ENCODE measurements at places on chromosomes 2 and 18. TPM values are rescaled to one million over a fixed set of nuclear protein-coding genes. Genes with fewer than 3 reads are reported as not detected.

C2orf80 gene
- total RNA-seq: not detected

DNA sequence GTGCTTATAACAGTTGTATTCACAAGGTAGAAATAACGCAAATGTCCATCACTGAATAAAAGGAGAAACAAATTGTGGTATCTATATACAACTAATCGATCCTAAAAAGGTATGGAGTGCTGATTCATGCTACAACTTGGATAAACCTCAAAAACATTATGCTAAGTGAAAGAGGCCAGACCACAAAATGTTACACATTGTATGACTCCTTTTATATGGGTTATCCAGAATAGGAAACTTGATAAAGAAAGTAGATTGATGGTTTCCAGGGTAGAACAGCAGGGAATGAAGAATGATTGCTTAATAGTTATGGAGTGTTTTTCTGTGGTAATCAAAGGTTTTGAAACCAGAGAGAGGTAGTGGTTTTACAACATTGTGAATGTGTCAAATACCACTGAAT lies 432.2 kb upstream of the TRIB2 start:
- no peaks in the 10 kb centered on the region for H3K27me3 ChIP-seq
- H3K4me3 ChIP-seq: no peak overlapping the region
- peak; percentile 71 for DNase-seq

- no peak overlapping the region for H3K4me3 ChIP-seq
- H3K36me3 ChIP-seq: no peaks in the 10 kb centered on the region
Measured at GRCh38 chr2:239714116-239714515, 311.0 kb downstream of the NDUFA10 start.

DNA sequence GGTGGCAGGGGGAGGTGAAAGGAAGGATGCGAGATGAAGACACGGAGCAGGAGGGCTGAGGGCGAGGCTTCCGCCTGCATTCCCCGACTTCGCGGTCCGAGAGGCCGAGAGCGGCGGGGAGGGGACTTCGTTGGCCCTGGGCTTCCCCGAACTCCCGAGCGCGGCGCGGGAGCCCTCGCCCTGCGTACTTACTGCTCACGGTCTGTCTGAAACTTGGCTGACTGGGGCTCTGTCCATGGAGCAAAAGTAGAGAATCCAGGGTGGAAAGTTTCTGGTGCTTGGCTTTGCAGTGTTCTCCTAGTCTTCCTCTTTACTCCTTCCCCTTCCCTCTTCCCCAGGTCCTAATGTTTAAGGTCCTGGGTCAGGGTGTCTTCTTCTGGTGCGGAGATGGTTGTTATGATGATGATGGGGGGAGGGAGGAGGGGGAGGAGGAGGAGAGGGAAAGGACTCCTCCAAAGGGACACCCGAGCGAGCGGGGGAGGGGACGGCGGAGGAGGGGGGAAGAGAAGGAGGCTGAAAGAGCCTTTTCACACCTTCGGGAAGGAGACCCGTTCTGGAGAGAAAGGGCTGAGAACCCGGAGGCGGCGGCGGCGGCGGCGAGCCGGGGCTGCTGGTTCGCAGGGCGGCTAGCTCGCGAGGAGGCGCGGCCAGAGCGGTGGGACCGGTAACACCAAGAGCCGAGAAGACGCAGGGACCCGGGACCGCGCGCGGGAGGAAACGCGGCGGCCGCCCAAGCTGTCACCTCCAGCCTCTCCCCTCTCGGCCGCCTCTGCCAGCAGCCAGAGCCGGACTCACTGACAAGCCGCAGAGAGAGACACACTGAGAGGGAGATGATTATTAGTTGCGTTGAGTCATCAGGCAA lies at the start of gene SATB2:
Gene SATB2 (minus strand): TSS at position 793 of the 862 bp plus-strand sequence. CDS start 1,902 bp downstream, outside the sequence.
- H3K4me3 ChIP-seq: peak within 1 kb of the TSS; percentile 90
- no peaks in the 10 kb centered on the region for H3K36me3 ChIP-seq
- no peaks in the 10 kb centered on the region for H3K27me3 ChIP-seq
- peak; percentile 66 for DNase-seq
- peaks cover 3% of the 10 kb centered on the region for H3K4me1 ChIP-seq

SUPT7L gene
- 18.5 TPM for total RNA-seq

DNA sequence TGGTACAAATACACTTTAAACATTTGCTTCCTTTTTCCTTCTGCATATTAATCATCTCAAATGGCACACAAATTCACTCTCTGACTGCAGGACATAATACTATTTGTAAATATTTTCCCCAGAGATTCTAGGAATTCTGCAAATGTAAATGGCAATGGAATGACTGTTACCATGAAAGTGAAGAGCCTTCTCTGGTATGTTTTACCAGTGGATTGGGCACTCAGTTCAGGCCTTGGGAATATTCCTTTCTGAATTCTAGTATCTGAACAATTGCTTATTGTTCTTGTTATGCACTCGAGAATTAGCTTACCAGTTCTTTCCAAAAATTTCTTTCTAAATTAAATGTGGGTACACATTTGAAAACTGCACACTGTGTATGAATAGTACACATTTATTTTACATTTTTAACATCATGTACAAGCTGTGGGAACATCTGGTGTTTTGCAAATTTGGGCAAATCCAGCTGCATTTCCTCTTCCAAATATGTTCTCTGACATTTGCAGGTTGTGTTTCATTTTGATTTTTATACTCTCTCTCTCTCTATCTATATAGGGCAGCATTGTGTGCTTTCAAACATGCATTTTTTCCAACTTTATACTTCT lies 289.1 kb downstream of the NBAS start:
- no peaks in the 10 kb centered on the region for H3K36me3 ChIP-seq
- no peaks in the 10 kb centered on the region for H3K27me3 ChIP-seq
- no peak overlapping the region for H3K4me3 ChIP-seq
- no peak overlapping the region for H3K27ac ChIP-seq
- H3K4me1 ChIP-seq: no peaks in the 10 kb centered on the region
- peak; percentile 10 for DNase-seq

DNAJC10 gene
- total RNA-seq: 70.1 TPM

GRCh38 chr2:211035548-211036185 lies 479.3 kb downstream of the CPS1 start:
- peak; percentile 21 for DNase-seq
- H3K27ac ChIP-seq: no peak overlapping the region
- no peak overlapping the region for H3K4me3 ChIP-seq
- H3K27me3 ChIP-seq: no peaks in the 10 kb centered on the region
- H3K36me3 ChIP-seq: no peaks in the 10 kb centered on the region

GRCh38 chr2:118177884-118178283 lies 89.6 kb downstream of the INSIG2 start:
- no peaks in the 10 kb centered on the region for H3K36me3 ChIP-seq
- DNase-seq: no peak
- no peak overlapping the region for H3K4me3 ChIP-seq
- H3K4me1 ChIP-seq: no peaks in the 10 kb centered on the region
- peaks cover 2% of the 10 kb centered on the region for H3K27me3 ChIP-seq
- no peak overlapping the region for H3K27ac ChIP-seq

GPR75 gene
- 1.8 TPM for total RNA-seq

SF3B1 gene
- total RNA-seq: 195 TPM

DNA sequence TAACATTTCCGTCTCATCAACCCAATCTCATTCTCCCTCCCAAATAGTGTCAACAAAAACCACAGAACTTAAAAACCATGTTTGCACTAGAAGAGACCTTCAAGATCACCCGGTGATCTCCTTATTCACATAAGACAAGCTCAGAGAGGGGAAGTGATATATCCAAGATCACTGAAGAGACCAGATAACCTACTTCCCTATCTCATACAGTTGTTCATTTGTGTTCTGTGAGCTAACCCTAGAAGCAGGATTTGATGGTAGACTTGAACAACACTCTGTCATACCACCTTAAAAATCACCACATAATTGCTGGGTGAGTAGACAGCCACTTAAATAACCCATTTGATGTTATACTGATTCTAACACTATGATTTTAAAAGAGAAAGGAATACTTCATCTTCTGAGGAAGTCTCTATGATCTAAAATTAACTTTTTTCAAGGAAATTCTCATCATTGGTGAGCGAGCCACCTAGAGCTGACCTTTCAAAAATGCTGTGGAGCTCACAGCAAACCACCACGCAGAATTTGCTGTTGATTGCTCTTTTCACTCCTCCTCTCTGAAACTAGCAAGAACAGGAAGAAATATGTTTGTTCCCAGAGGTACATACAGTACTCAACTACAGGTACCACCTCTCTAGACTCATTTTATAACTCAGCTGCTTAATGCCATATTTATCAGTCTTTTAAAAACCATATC lies 15.1 kb downstream of the AAK1 start:
- no peak for DNase-seq
- peaks cover 2% of the 10 kb centered on the region for H3K4me1 ChIP-seq
- H3K36me3 ChIP-seq: no peaks in the 10 kb centered on the region

EMX1 gene
- total RNA-seq: not detected

DNA sequence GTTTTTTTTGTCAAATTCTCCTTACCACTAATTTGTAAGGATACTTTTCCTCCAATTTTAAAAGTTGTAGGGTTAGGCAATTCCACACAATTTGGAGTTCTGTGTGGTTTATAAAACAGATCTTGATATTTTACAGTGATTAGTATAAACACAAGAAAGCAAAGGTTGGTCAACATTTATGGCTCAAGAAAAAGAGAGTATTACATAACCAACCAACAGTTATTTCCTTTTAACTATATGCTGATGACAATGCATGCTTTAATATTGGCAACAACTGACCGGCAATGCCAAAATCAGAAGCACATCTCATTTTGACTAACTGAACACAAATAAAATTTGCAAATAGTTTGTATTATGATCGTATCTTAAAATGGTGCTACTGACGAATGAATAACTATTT lies 137.2 kb downstream of the CDH2 start:
- no peaks in the 10 kb centered on the region for H3K27me3 ChIP-seq
- DNase-seq: peak; percentile 5

DNA sequence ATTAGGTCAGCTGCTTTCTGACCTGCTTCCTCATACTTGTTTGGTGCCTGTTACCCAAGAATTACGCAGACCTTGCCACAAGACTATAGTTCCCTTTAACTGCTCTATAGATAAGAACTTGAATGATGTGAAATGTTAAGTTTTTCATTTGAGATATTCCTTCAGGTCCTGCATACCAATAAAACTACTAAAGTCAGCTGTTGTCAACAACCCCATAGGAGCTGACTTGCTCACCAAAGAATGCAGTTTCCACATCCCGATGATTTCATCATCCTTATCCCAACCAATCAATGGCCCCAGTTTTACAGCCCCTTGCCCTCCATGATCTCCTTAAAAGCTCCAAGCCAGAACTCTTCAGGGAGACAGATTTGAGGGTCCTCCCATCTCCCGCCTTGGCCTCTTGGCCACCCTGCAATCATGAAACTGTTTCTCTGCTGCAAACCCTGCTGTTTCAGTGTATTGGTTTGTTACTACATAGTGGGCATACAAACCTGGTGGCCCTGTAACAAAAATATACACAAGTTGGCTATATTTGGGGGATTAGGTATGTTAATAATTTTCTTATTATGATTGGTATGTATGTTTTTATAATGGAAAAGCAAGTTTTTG lies 396.3 kb upstream of the CHST9 start:
- no peaks in the 10 kb centered on the region for H3K36me3 ChIP-seq
- no peaks in the 10 kb centered on the region for H3K4me1 ChIP-seq
- H3K4me3 ChIP-seq: no peak overlapping the region
- no peaks in the 10 kb centered on the region for H3K27me3 ChIP-seq
- H3K27ac ChIP-seq: no peak overlapping the region

LRP2 gene
- total RNA-seq: under 0.01 TPM

GRCh38 chr2:86790676-86791572 lies at the start of gene CD8A:
CD8A (minus strand) TSS chr2:86790913; CDS start chr2:86790825, 88 bp downstream.
- H3K27me3 ChIP-seq: peaks cover 52% of the 10 kb centered on the region
- no peaks in the 10 kb centered on the region for H3K4me1 ChIP-seq
- no peaks in the 10 kb centered on the region for H3K36me3 ChIP-seq
- H3K27ac ChIP-seq: no peak within 1 kb of the TSS

DNA sequence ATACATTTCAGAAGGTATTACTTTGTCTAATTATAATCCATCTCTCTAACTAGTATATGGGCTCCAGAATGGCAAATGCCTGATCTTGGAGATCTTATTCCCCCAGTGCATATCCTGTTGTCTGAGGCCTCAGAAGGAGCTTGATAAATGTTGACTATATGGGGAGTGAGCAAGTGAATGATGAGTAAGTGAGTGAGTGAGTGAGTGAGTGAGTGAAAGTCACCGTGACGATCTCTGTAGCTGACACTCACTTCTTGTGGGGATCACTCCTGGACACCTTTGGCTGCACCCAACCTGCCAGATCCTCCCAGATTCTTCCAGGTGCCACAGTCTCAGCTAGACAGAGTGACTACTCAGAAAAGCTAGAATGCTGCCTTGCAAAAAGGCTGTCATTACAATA lies 2.8 kb downstream of the XDH start:
- H3K36me3 ChIP-seq: no peaks in the 10 kb centered on the region
- H3K27me3 ChIP-seq: no peaks in the 10 kb centered on the region
- no peak overlapping the region for H3K27ac ChIP-seq
- no peak overlapping the region for H3K4me3 ChIP-seq
- no peak for DNase-seq

ATP6V1B1 gene
- total RNA-seq: 2.1 TPM

PRSS56 gene
- not detected for total RNA-seq

- no peak overlapping the region for H3K4me3 ChIP-seq
- H3K27me3 ChIP-seq: no peaks in the 10 kb centered on the region
- H3K27ac ChIP-seq: no peak overlapping the region
- DNase-seq: peak; percentile 77
Measured at GRCh38 chr2:65278531-65278981, 50.9 kb downstream of the ACTR2 start.

DNA sequence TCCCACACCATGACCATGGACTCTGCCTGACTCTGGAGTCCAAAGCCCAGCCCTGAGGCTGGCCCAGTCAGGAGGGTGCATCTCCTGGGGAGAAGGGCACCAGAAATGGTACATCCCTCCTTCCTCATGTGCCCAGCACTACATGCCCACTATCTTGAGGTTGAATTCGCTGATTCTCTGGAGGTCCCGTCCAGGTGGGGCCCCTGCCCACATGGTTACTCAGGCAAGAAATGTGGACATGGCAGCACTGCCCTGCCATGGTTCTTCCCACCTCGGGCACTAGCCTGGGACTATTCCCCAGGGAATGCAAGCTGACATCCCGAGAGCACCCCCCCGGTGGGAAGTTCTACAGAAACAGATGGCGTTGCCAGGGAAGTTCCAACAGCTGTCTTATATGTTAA lies 15.3 kb upstream of the HES6 start:
- no peaks in the 10 kb centered on the region for H3K4me1 ChIP-seq
- DNase-seq: no peak
- H3K27me3 ChIP-seq: no peaks in the 10 kb centered on the region
- H3K27ac ChIP-seq: no peak overlapping the region
- no peak overlapping the region for H3K4me3 ChIP-seq

CNDP1 gene
- not detected for total RNA-seq
